Activated CD4-positive, alpha-beta T cell treated with anti-CD3 and anti-CD28 coated beads, Interleukin-2, Interleukin-6, amounts not matched to agents 100 ng/mL and 50 ng/mL, durations not matched to agents 16 hours and 8 hours (primary cell): ENCODE measurements at places on chromosomes 12 and 14.
A peak's percentile ranks its signal among the peaks of the same experiment; 100 is the strongest.

- DNase-seq, result no peak
Measured at GRCh38 chr12:76571256-76571655, 11.7 kb upstream of the OSBPL8 start.

DNA sequence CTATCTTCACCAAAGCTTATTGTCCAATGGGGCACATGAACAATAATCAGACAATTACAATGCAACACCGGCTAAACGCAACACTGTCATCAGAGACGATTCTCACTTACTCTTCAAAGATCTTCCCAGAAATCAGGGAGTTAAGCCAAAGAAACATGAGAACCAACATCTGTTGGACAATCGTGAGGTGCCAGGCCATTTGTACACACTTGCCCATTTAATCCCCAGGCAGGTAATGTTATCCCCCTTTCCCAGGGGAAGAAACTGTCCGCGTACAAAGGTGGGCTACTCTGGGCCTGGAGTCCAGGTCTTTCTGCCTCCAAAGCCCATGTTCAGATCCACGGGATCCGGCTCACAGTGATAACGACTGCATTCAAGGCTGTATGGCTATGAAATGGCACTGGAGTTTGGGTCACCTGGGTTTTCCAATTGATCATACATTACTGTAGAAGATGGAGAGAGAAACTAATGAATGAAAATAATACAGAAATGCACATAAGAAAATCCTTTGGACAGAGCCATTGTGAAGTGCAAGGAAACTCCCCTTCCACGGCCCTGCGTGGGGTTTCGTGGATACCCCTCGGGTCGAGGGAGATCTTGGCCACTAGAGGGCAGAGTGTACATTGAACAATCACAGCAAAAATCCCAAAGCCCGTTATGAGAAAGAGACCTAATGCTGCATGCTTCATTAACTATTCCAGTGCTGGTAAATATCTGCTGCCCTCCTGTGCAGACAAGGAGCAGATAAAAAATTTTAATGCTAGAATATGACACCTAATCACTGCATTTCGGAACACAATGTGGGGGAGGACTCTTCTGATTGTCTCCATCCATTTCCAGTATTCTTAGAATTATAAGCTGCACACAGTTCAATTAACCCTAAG is 111.4 kb downstream of the EGLN3 start:
- peak; percentile 65 for DNase-seq

GRCh38 chr12:111387747-111388323 is 17.9 kb upstream of the SH2B3 start:
- no peak for DNase-seq

GRCh38 chr12:25182765-25183164 is 12.2 kb downstream of the DNAI7 start:
- DNase-seq, result no peak

DNA sequence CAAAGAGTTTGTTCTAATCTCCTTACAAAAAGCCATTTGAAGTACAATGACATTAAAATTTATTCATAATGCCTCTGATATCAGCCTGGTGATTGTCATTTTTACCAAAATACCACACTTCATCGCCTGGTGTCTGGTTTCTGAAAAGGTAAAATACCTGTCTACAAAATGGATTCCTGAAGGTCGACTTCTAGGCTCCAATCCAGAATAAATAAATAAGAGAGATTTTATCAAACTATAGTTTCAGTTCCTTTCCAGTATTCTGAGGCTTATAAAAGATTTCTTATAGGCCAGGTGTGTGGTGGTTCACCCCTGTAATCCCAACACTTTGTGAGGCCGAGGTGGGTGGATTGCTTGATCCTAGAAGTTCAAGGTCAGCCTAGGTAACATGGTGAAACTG is 340.7 kb downstream of the SLC16A7 start:
- no peak for DNase-seq

DNA sequence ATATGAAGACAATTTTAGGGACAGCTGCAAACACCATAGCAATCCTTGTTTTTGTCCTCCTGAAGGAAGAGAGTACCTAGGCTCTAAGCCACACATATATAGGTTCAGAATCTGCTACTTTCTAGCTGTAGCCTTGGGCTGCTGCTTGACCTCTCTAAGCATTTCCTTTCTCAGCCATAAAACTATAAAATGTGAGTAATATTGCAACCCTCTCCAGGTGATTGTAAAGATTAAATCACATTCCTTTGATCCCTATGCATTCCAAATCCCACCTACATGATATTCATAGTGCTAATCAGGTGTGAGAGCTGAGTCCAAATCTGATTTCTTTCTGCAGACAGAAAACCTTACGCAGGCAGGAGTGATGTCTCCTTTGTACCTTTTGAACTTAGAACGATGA is 913.5 kb downstream of the VRK1 start:
- no peak for DNase-seq

- DNase-seq, result no peak
Measured at GRCh38 chr14:89792489-89793366, 161.8 kb downstream of the EFCAB11 start.

DNA sequence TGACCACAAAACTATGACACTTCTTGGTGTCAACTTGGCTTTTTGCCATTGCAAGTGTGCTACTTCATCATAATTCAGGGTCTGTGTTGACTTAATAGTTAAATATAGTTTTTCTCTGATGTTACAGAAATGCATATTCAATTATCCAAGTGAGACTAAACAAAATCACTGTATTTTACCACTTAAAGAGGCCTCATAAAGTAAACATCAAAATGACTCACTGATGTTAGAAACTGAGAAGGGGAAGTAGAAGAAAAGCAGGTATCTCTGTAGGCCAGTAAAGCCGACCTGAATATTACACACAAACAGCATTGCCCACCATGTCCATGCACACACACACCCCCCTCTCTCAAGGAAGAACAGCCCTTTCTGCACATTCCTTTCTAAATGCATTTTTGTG is 55.4 kb downstream of the RPAP3 start:
- no peak for DNase-seq

- DNase-seq, result peak; percentile 49
Measured at GRCh38 chr14:71395151-71395604, 487.9 kb downstream of the PCNX1 start.

- no peak for DNase-seq
Measured at GRCh38 chr12:89386138-89386537, 33.8 kb upstream of the DUSP6 start.

- DNase-seq, result peak; percentile 35
Measured at GRCh38 chr14:91354979-91355685, 62.5 kb downstream of the CCDC88C start.

DNA sequence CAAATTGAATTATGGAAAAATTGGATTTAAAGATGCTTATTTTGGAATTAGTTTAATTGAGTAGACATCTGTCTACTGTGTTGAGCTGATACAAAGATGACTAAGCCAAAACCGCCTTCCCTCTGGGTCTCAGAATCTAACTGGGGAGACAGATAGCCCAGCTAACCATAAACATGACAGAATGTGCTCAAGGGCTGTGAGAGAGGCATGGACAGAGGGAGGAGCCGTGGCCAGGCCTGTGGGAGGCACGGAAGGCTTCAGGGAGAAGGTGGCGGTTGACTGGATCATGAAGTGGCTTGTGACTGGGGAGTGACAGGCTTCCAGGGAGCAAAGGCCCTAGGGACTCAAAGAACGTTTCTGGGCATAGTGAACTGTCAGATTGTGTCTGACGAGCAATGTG is 74.6 kb downstream of the DACT1 start:
- DNase-seq, result no peak

DNA sequence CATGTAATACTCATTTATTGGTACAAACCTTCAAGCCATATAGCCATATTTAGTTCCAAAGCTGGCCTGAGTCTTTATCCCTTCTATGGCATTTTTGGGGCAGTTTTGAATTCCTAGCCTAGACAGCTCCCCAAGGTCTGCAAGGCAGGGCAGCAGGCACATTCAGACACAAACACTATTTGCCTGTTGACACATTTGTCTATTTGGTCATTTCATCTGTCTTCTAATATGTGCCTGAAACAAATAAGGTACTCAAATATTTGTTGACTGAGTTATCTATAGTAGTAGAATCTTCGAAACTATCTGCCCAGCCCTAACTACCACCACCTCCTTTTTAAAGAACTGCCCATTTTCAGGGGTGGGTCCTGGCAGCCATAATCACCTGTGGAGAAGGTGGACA is 9.3 kb downstream of the PPM1H start:
- no peak for DNase-seq

DNA sequence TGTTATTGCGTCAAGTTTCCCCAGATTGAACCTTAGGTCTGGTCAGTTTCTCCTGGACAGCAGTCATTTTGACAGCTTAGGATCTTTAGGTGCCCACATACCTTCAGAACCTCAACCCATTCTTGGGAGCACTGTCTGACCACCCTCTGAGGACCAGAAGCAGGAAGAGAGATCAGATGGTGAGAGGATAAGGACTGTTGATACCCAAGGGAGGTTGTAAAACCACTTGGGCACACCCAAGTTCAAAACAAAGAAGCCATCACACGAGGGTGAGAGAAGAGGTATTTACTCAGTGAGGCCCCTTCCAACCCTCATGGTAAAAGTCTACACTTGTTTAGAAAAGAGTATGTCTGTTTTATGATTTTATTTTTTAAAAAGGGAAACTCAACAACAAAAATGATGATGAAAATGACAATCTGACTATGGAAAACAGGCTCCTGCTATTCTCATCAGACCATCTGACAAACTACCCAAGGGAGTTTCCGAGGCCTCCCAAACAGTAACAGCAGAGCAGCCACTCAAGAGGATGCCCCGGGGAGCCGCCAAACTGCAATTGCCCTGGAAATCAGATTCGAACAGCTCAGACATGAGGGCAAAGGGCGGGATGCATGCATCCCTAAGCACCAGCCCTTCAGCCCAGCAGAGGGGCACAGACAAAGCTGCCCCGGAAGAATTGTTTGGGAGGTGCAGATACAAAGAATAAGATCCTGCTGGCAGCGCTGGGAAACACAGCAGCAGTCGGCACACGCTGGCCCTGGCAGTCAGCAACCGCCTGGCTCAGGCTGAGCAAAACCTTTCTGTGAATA is 162.6 kb upstream of the PLEKHG7 start:
- DNase-seq, result peak; percentile 56

GRCh38 chr12:105109465-105110212 is 2.1 kb downstream of the WASHC4 start:
- DNase-seq, result peak; percentile 44

DNA sequence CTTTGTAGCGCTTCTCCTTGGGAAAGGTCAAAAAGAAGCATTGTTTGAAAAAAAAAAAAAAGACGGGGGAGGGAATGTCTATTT is at the start of gene LMO3:
Gene LMO3 (minus strand): TSS at position 46 of the 84 bp plus-strand sequence. CDS start 5,302 bp downstream, outside the sequence.
- DNase-seq, result no peak

DNA sequence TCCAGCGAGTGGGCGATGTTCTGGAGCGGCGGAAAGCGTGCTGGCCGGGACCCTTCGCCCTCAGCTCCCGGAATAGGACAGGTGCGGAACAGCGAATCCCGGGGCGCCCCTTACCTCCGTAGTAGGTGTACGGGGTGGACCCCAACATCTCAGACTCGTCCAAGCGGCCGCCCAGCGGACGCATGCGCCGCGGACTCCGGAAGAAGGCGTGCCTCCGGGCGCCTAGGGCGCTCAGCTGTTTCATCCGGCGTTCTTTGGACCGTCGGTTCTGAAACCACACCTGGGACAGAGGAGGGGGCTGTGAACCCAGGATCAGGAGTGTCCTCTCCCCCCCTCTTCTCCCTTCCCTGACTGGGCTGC is 4.5 kb downstream of the LHX5 start:
- no peak for DNase-seq

DNA sequence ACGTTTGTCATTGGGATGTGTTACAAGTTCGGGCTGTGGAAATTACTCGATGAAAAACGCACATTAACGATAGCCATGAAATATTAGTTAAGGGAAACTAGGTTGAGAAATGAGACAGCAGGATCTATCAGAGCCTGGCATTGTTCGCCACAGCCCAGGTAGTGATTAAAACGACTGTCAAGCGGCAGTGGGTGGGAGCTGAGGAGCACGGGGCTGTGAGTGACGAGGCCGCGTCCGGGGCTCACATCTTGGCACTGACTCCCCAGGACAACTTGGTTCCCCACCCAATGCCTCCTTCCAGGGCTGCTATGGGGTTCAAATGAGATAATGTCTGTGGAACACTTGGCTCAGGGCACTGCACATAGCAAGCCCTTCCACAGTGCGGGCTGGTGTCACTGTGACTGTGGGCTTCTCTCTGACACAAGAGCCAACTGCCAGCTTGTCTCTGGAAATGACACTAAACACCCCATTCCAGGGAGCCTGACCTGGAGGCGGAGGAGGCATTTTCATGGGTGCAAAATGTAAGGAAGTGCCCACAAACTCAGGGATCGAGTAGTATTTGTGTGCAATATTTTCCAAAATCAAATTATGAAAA is 19.3 kb downstream of the MMAB start:
- DNase-seq, result no peak

GRCh38 chr14:53384073-53384472 is 230.9 kb upstream of the DDHD1 start:
- no peak for DNase-seq
